Putamen (tissue), 1 donor: ENCODE measurements at places on chromosomes 11 and 22.

DNA sequence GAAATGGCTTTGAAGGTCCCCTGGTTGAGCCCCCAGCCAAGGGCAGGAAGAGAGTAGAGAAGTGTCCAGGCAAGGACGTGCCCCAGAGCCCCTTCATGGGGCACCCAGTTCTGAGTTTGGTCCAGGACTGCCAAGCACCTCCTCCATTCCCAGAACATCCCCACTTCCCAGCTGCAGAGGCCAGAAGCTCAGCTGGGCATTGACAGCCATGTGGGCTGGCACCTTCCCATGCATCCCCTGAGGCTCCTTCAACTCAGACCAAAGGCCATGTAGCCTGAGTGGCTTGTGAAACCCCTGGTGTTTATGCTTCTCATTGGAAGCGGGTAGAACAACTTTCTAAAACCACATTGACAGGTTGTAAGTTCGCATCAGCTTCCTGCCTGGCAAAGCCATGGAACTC lies 789.6 kb downstream of the TBC1D22A start:
- no peak for DNase-seq

DNA sequence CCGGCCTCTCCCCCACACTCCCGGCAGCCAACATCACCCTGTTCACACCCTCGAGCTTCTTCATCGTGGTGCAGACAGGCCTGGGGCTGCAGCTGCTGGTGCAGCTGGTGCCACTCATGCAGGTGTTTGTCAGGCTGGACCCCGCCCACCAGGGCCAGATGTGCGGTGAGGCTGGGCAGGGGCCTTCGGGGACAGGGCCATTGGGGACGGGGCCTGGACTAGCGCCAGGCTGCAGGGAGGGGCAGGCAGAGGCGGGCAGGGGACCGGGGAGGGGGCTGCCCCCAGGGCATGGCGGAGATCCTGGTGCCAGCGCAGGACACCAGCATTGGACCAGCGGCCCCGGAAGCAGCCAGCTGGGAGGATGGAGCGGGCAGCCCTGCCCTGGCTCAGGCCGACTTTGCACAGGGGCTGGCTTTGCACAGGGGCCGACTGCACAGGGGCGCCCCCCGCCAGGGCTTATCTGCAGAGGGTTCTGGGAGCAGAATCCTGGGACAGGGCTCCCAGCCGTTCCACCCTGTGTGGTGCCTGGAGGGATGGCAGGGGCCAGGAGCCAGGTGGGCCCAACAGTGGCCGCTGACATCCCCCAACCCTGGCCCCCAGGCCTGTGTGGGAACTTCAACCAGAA lies 8.6 kb downstream of the MUC5B start:
- DNase-seq = no peak

DNA sequence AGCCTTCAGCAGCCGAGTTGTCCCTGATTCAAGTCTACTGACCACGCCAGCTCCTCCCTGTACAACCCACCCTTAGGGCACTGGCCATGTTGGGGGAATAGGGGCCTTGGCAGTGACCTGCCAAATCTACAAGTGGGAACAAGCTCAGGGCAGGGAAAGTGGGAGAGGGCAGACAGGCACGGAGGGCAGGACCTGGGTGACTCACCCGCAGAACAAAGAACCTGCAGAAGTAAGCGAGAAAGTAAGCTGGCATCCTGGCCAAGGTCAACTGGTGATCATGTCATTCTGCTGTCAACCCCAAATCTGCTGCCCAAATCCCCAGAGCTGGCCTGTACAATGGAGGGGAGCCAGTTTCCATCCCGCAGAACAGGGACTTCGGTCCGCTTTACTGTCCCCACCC lies 7.9 kb upstream of the SCGB1A1 start:
- DNase-seq = no peak

GRCh38 chr11:129721685-129722084 lies 94.0 kb upstream of the TMEM45B start:
- no peak for DNase-seq

DNA sequence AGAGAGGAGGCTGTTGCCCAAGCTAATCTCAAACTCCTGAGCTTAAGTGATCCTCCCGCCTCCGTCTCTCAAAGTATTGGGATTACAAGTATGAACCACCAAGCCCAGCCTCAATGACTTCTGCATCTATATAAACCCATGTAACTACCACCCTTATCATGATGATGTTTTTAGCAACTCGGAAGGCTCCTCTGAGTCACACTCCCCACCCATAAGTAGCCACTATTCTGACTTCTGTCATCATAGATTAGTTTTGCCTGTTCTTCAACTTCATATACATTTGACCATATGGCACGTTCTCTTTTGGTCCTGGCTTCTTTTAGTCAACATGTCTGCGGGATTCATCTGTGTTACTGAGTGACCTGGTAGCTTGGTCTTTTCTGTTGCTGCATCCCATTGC lies 6.4 kb upstream of the FOSL1 start:
- no peak for DNase-seq

GRCh38 chr11:126480015-126480409 lies 124.5 kb downstream of the ST3GAL4 start:
- no peak for DNase-seq

DNA sequence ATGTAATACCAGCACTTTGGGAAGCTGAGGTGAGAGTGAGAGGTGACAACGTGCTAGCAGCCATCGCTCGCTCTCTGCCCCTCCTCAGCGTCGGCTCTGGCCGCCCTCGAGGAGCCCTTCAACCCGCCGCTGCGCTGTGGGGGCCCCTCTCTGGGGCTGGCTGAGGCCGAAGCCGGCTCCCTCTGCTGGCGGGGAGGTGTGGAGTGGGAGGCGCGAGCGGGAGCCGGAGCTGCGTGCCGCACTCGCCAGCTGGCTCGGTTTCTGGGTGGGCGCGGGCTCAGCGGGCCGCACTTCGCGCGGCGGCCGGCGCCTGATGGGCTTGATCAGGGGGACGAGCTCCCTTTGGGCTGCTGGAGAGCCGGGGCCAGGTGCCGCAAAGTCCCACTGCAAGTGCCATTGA lies 98.9 kb upstream of the UBASH3B start:
- peak; percentile 9 for DNase-seq

- no peak for DNase-seq
Measured at GRCh38 chr22:46931414-46931813, 169.0 kb downstream of the TBC1D22A start.

DNA sequence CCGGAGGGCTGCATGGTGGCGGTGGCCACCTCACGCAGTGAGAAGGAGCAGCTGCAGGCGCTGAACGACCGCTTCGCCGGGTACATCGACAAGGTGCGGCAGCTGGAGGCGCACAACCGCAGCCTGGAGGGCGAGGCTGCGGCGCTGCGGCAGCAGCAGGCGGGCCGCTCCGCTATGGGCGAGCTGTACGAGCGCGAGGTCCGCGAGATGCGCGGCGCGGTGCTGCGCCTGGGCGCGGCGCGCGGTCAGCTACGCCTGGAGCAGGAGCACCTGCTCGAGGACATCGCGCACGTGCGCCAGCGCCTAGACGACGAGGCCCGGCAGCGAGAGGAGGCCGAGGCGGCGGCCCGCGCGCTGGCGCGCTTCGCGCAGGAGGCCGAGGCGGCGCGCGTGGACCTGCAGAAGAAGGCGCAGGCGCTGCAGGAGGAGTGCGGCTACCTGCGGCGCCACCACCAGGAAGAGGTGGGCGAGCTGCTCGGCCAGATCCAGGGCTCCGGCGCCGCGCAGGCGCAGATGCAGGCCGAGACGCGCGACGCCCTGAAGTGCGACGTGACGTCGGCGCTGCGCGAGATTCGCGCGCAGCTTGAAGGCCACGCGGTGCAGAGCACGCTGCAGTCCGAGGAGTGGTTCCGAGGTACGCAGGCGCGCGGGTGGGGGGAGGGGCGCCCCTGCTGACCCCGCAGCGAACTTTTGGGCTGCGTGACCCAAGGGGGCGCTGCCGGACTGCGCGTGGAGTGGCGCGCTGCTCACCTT lies 670 bp downstream of the NEFH start:
- peak; percentile 60 for DNase-seq

DNA sequence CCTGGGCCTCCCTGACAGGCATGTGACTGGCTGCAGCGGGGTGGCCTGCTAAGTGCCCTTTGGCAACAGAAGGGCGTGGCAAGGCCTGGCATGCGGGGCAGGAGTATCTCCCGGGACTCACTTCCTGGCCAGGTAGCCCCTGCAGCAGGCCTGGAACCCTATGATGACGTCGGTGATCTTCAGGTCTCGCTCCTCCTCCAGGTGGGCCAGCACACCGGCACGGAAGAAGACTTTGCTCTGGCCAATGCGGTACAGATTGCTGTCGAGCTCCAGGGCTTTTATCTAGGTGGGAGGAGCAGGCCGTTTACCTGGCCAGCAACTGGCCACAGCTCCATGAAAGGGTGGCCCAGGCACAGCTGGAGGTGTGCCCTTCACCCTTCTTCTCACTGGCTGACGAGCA lies 50.9 kb downstream of the APOL1 start:
- DNase-seq = no peak

DNA sequence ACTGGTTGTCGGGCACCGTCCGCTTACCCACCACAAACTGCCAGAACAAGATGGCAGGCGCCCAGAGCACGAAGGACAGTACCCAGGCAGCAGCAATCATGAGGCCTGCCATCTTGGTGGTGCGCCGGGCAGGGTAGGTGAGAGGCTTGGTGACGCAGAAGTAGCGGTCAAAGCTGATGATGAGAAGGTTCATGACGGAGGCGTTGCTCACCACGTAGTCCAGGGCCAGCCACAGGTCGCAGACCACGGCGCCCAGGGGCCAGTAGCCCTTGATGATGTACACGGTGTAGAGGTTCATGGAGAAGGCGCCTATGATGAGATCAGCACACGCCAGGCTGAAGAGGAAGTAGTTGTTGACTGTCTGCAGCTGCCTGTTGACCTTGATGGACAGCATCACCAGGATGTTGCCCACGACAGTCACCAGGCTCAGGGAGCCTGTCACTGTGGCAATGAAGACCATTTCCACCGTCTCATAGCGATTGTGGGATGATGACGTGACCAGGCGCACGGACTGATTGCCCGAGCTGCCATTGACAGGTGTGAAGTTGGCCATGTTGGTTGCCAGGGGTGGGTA lies 4.6 kb downstream of the MDK start:
- no peak for DNase-seq

DNA sequence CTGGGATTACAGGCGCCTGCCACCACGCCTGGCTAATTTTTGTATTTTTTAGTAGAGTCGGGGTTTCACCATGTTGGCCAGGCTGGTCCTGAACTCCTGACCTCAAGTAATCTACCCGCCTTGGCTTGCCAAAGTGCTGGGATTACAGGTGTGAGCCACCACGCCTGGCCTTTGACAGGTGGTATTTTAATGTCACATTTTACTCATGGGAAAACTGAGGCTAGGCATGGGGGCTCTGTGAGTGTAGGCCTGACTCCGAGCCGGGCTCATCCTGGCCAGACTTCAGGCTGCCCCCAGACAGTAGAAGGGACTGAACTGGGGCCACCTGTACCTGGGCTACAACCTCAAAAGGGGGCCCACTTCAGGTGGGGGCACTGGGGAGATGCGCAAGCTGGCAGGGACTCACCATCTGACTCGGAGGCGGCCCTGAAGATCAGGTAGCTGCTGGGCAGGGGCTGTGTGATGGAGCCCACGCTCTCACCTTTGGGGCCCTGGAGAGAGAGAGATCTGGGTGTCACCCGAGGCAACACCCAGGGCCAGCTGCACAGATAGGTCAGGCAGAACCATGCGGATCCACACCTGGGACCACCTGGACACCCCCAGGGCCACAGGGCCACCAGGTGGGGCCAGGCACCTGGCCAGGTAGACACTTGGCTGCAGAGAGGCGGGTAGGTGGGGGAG lies 45.8 kb downstream of the OSBPL5 start:
- DNase-seq = no peak

- no peak for DNase-seq
Measured at GRCh38 chr22:46110215-46110614, 40.1 kb upstream of the PPARA start.

DNA sequence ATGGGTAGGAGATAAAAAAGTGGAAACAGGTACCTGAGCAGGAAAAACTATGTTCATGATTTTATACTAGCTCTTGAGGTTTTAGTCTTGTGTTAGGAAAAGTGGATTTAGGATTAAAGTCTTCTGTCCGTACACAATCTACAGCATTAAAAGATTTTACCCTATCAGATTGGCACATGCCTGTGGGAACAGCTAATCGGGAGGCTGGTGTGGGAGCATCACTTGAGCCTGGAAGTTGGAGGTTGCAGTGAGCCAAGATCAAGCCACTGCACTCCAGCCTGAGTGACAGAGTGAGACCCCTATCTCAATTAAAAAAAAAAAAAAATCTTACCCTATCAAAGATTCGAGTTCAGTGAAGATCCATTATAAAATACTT lies 12.2 kb upstream of the CRKL start:
- DNase-seq = no peak

DNA sequence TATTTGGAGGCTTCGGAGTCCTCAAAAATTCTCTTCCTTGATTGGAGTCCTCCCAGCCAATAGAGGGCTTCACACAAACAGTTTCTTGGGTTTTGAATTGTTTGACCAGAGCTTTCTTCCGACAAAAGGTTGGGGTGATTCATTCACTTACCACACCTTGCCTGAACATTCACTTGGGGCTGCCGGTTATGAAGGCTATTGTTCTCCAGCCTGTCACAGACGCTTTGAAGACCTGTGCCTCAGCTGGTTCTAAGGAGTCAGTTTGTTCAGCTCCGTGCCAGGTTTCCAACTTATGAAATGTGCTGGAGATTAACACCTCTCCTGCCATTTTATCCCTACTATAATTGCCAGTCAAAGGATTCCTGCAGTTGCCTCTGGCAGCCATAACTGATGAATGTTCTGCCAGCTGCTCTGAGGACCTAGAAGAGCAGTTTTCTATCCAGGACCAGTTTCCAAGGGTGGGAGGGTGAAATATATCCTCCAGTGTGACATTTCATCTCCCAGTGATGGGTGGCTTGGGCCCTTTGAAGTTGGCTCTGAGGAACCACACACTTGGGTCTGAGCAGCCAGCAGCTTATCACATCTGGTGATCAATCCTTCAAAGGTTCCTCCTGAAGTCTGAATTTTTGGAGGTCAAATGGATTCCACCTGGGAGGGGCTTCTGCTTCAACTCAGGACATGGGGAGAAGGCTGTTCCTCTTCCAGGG lies 31.4 kb downstream of the LIMK2 start:
- no peak for DNase-seq

GRCh38 chr11:20011307-20011951 lies 148.8 kb downstream of the DBX1 start:
- DNase-seq = no peak

- DNase-seq = no peak
Measured at GRCh38 chr11:57055744-57056143, 67.0 kb downstream of the OR5AK2 start.

GRCh38 chr11:109914038-109914437 lies 179.2 kb upstream of the ZC3H12C start:
- no peak for DNase-seq

GRCh38 chr22:26763633-26764361 lies 106.4 kb downstream of the MIAT start:
- no peak for DNase-seq
